Lower leg skin (tissue), 4 donors: ENCODE measurements at places on chromosomes 11 and 22. TPM values are rescaled to one million over a fixed set of nuclear protein-coding genes. Genes with fewer than 3 reads are reported as not detected.

Gene TRPM5
- total RNA-seq, result not detected

Gene TRAPPC4
- 51.5 TPM for total RNA-seq

DNA sequence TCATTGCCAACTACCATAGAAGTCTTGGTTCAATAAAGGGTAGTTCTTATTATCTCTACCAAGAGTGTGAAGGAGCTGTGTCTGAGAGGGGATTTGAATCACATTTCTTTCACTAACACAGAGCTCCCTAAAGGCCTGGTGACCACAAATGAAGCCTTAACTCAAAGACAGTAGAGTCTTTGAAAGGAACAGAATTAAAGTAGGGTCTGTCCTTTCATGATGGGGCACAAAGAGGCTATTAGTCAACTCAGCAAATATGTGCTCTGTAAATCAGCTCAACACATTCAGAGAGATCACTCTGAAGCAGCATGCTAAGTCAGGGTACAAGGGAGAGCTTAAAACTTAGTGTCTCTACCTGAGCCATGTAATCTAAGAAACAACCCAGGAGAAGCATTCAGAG, 212.4 kb upstream of the SYN3 start:
- no peak for DNase-seq

DNA sequence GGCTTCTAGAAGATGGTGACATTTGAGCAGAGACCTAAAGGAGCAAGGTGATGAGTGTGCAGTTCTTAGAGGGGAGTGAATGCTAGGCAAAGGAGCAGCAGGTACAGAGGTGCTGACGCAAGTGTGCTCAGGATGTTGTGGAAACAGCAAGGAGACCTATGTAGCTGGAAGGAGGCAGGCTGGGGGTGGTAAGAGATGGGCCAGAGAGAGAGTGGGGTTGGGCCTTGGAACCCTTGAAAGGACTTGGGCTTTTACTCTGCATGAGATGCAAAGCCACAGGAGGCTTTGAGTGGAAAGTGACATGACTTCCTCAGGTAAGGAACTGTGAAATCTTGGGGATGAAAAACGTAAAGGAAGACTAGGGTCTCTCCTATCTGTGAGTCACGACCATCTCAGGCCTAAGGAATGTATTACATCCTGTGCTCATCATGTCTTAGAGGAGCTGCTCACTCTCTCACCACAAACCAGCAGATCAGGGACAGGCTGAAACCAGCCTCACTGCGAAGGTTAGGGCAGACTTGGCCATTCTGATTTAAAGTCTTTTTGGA, 65.4 kb downstream of the MICAL2 start:
- peak; percentile 77 for DNase-seq

GRCh38 chr11:2750682-2751522, 51.1 kb upstream of the KCNQ1OT1 start:
- no peak for DNase-seq

DNA sequence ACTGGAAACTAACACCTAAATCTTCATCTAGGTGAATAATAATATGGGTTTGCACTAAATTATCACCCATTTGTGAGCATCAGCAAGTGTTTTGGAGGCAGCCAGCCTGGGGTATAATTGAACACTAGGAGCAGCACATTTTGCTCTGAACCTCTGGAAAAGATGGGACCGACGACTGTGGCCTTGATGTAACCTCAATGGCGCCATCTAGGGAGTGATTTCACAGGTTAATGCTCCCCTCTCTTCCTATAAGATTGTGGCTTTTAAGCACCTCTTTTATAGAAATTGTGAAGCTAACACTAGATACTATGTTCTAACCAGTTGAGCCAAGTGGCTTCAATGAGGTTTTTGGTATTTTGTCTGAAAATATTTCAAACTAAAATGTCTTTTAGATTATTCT, 203.7 kb downstream of the NELL1 start:
- no peak for DNase-seq

GRCh38 chr11:94519478-94520084, 7.3 kb downstream of the C11orf97 start:
- no peak for DNase-seq

GRCh38 chr11:100445231-100445735, 241.8 kb upstream of the ARHGAP42 start:
- no peak for DNase-seq

- peak; percentile 96 for DNase-seq
Observed at GRCh38 chr22:50305923-50306566, 1.4 kb downstream of the PLXNB2 start.

DNA sequence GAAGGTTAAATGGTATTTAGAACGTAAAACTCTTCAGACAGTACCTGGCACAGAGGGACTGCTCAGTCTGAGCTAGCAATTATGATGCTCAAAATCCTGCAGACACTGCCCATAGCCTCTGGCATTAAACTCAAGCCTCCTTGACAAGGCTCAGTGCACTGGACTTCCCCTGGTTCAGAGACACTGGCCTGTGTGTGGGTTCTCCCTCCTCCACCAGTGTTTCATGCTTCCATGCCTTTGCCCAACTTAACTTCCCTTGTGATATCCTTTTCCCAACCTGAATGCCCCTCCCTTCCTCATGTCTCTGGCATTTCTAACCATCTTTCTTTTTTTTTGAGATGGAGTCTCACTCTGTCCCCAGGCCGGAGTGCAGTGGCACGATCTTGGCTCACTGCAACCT, 9.1 kb downstream of the LTBP3 start:
- DNase-seq, result no peak

DNA sequence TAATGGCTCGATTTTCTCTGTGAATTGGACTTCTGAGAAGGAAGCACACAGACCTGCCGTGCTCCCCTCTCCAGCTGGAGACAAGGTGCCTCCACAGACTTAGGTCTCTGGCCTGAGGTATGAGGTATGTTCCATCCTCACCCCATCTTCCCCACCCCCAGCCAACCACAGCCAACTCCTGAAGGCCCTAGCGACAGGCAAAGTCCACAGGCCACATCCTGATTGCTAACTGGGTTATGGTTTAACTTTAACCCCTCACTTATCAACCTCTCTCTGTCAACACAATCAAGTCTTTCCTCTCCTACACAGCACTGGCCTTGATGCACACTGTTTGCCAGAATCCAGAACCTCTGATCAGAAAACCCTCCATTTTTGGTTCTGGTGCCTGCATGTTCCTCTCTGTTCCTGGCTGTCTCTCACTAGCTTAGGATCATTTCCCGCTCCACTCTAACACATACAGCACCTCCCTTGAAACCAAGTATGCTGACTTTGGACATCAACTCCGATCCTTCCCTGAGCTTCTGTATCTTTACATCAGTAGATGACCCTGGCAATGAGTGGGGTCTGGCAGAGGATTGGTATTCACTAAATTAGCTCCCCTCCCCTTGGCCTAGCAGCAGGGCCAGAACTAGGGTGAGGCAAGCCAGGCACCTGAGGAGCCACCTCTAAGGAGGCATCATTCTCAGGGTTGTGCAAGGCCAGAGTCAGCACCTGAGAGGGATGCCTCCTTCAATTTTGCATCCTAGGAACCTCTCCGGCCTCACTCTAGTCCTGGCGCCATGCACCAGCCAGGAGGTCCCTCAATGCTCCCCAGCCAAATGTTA, 22.0 kb downstream of the JAML start:
- DNase-seq, result no peak
